ENCODE measurements at places on chromosomes 16 and 17.

- DNase-seq = no peak
Measured at GRCh38 chr16:21590287-21590686, 9.1 kb upstream of the METTL9 start.

DNA sequence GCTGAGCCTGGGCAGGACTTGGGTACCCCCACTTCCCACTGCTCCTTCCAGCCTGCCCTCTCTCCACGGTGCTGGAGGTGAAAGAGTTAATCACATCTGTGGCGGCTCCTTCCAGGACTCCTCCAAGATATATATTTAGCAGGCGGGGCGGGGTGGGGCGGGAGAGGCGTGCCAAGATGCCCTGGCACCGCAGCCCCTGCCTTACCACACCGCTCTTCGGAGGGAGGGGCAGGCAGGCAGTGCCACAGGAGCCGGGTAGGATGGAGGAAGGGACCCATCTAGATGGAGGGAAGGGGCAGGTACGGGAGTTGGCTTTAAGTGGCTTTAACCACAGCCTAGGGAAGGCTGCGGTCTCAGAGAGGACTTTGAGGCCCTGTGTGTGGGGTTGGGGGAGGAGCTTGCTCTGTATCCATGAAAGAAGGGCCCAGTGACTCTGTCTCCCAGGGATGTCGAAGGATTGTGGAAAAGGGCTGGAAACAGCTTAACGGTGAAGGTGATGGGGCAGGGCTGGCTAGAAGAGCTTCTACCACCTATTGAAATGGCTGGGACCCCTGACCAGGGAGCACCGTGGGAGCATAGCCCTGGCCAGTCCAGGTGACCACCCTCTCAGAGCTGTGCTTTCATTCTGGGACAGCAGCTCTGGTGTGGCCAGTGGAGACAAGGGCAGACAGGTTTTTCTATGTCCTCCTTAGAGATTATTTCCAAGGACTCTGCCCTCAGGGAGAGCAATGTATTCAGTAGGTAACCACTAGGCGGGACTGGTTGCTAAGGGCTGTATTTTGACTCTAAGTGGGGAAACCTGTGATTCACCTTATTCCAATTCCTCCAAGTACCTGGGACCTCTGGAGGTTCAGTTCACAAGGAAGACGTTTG, 13.0 kb downstream of the GPR142 start:
- peak; percentile 40 for DNase-seq

GRCh38 chr17:63853260-63853659, 10.8 kb upstream of the SMARCD2 start:
- DNase-seq = no peak

GRCh38 chr17:3295632-3296031, 2.5 kb downstream of the OR3A1 start:
- no peak for DNase-seq

GRCh38 chr17:32555611-32556310, 69.0 kb downstream of the CDK5R1 start:
- no peak for DNase-seq
